ENCODE measurements at places on chromosomes 13 and 19.

- no peak for DNase-seq
Measured at GRCh38 chr19:573519-573825, 1.1 kb downstream of the BSG start.

GRCh38 chr13:98751861-98752466 is 508 bp downstream of the SLC15A1 start:
- DNase-seq = no peak

GRCh38 chr13:80584785-80585184 is 243.9 kb upstream of the SPRY2 start:
- no peak for DNase-seq

- DNase-seq = peak; percentile 64
Measured at GRCh38 chr19:45047188-45047797, 8.4 kb downstream of the CLASRP start.

DNA sequence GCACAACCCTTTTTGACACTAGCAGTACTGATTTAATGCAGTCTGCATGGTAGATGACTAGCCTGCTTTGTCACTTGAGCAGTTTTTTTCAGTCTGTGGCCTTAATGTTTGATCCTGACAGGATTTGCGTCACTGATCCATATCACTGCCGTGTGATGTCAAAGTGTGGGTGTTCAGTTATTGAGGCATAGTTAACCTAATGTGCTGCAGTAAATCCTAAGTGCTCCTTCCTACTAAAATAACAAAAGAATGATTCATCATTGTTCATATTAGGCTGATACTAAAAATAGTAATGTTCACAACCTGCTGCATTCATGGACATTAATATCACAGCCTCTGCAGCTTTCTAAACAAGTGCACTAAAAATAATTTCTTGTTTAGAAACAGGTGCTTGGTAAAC is 121.9 kb upstream of the MLNR start:
- peak; percentile 69 for DNase-seq

DNA sequence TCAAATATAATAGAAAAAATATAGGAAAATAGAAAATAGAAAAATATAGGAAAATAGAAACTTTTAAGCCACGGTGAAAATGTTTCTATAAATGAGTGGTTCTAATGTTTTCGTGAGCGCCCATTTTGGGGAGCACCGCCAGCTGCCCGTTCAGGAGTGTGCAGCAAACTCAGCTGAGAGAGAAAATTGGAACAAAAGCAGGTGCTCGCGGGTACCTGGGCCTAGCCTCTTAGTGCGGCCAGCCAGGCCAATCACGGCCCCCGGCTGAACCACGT is 204 bp upstream of the PDX1 start:
- DNase-seq = no peak

- DNase-seq = no peak
Measured at GRCh38 chr13:20848203-20848602, 54.3 kb downstream of the XPO4 start.

DNA sequence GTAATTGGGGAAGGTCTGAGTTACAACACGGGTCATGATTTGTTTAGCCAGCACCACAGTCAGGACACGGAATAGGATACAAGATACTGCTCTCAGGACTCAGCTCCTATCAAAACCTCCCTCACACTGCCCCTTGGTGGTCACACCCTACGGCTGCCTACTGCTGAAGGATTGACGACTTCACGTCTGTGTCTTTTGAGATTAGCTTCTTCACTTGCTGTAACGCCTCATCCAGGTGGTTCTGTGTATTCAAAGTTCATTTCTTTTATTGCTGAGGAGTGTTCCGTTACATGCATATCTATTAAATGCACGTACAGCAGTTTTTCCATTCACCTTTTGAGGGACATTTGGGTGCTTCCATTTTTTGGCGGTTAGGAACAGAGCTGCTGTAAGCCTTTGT is 46.3 kb downstream of the URI1 start:
- no peak for DNase-seq

GRCh38 chr13:35136585-35136984 is 194.5 kb downstream of the NBEA start:
- no peak for DNase-seq

DNA sequence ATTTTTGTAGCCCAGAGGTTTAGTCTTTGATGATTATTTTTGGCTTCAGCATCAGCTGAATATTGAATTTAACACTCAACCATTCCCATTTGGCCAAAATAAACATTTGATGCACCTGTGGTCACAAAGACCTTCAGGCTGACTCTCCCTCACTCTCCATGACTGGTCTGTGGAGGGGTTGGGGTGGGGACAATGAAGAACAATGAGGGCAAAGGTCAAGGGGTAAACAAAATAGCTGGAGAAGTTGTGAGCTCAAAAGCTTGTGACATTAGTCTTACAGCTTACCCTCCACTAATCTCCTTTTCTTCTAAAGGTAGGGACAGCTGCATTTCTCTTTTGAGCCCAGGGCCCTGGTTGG is 86.9 kb downstream of the SLC15A1 start:
- no peak for DNase-seq

- DNase-seq = peak; percentile 87
Measured at GRCh38 chr19:6674868-6675305, 4.9 kb upstream of the TNFSF14 start.

- no peak for DNase-seq
Measured at GRCh38 chr19:39469567-39469966, 11.1 kb upstream of the TIMM50 start.

- DNase-seq = no peak
Measured at GRCh38 chr13:51681037-51681678, 96.9 kb downstream of the WDFY2 start.

DNA sequence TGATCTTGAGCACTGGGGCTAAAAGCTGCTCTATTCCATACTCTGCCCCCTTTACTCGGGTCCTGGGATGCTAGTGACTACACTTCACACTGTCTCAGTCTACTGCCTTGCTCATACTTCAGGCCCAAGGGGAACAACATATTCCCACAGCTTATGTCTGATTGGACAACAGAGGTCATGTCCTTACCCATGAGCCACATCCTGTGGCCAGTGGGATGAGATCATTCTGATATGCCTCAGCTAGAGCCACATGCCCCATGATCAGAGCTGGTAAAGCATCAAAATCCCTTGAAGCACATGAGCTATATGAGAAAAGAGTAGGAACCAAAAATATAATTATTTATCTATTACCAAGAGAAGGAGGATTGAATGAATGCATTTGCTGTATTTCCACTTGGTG is 290.1 kb upstream of the TSHZ3 start:
- DNase-seq = no peak

DNA sequence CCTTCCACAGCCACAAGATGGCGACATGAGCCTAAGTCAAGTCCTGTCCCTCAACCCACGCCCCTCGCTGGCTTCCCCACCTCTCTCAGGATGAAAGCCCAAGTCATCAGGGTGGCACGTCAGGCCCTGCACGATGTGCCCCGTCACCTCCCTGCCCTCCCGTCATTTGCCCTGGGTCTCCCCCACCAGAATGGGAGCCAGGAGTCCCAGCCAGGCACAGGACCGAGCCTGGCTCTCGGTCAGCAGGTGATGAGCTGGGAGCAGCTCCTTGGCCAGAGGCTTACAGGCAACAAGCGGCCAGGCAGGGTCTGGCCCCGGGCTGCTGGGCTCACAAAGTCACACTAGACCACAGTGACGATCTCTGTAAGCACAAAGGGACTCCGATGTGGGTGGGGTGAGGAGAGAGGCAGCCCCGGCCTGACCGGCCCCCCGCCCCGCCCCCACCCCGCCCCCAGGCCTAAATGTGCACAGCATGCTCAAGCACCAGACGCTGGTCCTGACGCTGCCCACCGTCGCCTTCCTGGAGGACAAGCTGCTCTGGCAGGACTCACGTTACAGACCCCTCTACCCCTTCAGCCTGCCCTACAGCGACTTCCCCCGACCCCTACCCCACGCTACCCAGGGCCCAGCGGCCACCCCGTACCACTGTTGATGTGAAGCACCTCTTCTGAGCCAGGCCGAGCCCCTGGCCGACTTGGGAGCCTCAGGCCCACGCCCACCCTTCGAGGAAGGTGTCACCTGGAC is 7.3 kb downstream of the MRPL4 start:
- peak; percentile 94 for DNase-seq

GRCh38 chr19:51681286-51681941 is 11.7 kb upstream of the SPACA6 start:
- no peak for DNase-seq

GRCh38 chr13:106917024-106917571 is 349.2 kb upstream of the ARGLU1 start:
- DNase-seq = no peak

DNA sequence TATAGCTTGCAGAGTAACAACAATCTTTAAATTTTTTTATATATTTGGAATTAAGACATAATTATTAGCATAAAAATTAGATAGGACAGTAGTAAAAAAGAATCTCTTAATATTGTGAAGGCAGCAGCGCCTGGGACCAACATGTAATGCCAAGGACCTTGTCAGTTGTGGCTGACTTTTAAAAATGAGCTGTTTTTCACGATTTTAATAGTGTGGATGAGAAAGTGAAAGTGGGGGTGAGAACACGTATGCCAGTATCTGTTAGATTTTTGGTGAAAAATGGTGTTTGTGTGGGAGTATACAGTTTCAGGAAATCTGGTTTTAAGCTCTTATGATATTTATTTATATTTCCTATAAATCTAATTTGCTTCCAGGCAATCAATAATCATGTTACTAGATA is 125.2 kb downstream of the LMO7 start:
- DNase-seq = no peak

GRCh38 chr13:89737051-89737450 is 1610.4 kb upstream of the MIR17HG start:
- no peak for DNase-seq

DNA sequence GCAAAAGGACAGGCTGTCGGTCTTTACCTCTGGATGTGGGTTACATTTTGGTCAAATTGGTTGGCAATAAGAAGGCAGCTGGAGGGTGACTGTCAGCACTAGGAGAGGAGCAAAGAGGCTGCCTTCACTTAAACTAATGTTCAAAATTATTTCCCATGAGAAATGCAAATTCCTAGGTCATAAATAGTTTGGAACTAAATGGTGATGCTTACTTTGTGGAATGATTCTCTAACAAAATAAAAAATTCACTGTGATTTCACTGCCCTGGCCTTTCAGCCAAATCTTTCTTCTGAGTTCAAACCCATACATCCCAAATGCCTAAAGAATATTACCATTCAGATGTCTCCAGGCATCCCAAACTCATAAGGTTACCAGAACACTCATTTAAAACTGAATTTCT is 25.0 kb upstream of the OXGR1 start:
- DNase-seq = no peak

- peak; percentile 84 for DNase-seq
Measured at GRCh38 chr19:35495107-35496064, 5.1 kb upstream of the KRTDAP start.

- DNase-seq = no peak
Measured at GRCh38 chr13:47277774-47278173, 380.9 kb upstream of the HTR2A start.

DNA sequence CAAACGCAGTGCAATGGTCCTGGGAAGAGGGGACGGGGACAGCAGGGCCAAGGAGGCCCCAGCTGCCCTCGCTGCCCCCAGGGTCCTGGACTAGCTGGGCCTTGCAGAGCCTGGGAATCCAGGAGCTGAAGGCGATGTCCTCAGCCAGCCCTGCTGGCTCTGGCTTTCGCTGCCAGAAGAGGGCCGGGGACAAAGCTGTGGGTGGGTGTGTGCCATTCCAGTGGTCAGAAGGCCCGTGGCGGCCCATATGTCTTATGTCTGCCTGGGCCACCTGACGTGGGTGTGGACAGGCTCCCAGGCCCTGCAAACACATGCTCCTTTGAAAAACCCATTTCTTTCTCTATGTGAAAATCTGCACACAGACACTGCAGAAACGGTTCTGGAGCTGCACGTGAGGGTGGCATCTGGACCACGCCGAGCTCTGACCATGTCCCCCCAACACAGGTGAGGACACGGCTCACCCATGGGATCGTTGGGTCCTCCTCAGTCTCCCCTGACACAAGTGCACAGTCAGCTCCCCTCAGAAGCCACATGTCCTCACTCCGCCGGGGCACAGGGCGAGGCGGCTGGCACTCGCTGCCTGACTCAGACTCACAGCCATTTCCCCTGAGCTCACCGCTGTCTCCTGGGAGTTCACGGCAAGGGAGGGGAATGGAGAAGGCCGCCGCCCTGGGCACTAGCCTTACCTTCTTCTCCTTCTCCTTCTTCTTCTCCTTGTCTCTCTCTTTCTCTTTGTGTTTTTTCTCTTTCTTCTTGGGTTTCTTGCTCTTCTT is 16.9 kb downstream of the IZUMO4 start:
- DNase-seq = no peak

GRCh38 chr19:34380639-34381241 is 15.7 kb downstream of the GPI start:
- DNase-seq = no peak

Measured in inflammatory macrophage (primary cell).